ENCODE measurements at places on chromosomes 6 and 20.

DNA sequence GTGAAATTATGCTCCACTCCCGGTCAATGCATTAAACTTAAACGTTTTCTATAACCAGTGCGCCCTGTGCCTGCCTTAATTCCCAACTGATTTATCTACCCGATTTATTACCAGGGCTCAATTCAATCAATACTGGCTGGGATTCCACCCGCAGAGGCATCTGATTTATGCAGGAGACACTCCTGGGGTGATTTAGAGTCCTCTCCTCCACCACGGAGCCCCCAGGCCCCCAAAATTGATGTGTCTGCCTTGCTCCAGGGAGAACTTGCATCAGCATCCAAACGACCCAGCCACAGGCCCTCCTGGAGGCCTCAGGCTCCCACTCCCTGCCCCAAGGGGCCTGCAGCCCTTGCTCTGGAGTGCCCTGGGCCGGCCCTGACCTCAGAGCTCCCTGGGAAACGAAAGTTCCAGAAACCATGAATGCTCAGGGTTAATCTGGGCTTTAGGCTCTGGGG lies 29.5 kb downstream of the ANKRD60 start:
- no peak for DNase-seq

DNA sequence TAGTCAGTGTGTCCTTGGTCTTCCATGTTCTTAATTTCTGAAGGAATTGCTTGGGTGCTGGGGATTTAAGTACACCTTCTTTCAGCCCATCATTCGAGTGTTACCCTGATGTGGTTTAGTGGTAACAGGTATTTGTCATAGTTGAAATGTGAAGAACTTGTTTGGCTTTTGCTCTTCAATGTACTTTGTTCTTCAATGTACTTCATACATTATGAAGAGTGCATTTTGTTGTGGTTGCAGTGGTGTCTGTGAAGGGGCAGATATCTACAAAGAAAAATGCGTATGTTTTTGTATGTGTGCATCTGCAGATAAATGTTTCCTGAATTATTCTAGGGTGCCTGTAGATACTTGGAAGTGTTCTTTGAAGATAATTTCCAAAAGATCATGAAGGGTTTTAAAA lies 111.2 kb upstream of the SUPT3H start:
- DNase-seq, result peak; percentile 26

DNA sequence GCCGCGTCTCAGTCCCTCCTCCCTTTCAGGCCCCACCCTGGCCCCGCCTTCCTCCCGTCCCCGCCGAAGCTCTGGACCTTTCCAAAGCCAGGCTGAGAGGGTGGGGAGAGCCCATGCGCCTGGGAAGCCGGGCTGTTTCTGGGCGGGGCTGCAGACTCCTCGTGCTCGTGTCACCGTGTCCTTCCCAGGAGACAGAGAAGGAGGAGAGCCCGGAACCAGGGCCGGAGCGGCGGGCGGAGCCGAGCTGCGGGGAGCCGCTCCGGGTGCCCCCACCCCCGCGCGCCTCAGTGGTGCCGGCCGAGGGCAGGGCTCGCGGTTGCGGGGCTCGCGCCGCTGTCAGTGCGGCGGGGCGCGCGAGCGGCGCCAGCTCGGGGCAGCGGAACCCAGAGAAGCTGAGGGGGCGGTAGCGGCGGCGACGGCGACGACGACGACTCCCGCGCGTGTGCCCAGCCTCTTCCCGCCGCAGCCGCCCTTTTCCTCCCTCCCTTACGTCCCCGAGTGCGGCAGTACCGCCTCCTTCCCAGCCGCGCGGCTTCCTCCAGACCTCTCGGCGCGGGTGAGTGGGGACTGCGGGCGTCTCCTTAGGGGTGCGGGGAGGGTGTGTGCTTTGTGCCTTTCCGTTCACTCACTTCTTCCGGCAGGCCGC lies at the start of gene RALY:
RALY (plus strand) TSS at position 336 of the 646 bp plus-strand sequence. CDS start 78,164 bp downstream, outside the sequence.
- DNase-seq, result peak; percentile 96

DNA sequence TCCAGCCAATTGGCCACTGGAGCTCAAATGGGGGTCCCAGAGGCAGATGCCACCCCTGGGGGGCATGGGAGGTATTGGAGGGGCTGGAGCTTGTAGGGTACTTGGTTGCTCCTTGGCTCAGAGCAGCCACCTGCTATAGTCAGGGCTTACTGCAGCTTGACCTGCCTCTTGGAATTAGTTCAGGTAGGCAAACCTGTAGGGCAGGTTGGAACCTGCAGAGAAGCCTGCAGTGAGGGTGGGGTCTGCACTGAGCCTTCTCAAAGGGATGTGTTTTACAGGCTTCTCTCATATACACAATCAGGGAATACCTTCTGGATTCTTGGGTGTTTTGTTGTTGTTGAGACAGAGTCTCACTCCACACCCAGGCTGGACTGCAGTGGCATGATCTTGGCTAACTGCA lies 94.2 kb upstream of the MYL9 start:
- no peak for DNase-seq

DNA sequence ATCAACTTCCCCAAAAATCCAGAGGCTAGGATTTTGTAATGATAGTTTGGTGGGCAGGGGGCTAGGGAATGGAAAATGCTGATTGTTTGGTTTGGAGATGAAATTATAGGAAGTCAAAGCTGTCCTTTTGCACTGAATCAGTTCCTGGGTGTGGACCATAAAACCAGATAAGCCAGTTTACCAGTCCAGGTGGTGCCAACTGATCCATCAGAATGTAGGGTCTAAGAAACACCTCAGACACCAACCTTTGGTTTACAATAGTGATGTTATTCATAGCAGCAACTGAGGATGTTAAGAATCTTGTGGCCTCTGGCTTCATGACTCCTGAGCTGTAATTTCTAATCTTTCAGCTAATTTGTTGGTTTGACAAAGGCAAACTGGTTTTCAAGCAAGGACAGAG lies 496.6 kb upstream of the EPHA7 start:
- no peak for DNase-seq

DNA sequence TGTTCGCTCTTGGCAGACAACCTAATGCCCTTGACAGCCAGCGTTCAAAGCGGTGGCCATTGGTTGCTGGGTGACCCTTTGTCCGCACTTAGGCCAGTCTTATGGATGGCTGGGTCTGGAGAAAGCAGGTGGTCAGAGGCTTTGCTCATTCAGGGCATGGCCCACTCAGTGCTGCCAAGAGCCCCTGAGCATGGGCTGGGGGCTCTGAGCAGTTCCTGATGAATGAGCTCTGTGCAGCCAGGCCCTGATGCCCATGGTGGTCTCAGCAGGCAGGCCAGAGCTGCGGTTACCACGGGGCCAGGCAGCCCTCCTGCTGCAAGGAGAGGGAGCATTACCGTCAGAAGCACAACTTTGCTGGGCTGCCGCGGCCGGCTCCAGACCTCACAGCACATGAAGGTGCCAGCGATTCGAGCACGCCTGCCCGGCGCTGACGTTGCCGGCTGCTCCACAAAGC lies 36.3 kb downstream of the CDH4 start:
- DNase-seq, result no peak

- no peak for DNase-seq
Observed at GRCh38 chr6:107400616-107401147, 58.7 kb downstream of the PDSS2 start.

GRCh38 chr20:63406011-63406410 lies 44.9 kb upstream of the CHRNA4 start:
- DNase-seq, result no peak

DNA sequence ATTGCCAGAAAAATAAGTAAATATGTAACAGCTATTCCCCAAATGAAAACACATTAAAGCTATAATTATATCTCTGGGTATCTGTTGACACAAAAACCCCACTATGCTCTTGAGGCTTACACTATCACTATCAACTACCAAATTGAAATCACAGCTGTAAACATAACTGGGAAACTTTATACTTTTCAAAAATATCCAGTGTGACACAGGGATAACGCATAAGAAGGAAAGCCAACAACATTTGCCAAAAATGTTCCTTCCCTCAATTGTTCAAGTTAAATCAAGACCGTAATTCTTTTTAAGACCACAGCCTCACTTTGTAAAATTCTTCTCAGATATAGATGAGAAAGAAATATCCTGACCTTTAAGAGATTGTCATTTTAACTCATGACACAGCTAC lies 3.1 kb downstream of the ZHX3 start:
- no peak for DNase-seq

DNA sequence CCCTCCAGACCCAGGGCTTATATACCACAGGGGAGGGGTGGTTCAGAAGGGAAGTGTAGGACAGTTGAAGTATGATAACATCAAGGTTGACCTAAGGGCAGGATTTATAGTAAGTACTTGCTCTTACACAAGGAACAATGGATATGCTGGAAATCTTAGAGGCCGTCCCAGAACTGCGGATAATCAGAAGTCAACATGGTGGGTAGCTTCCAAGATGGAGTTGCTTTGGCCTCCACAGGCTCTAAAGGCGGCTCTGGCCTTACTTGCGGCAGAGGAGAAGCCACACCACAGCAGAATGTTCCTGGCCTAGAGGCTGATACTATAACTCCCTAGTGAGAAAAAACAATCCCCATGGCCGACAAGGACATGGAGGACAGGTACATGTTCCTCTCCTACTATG lies 344.7 kb downstream of the CDC5L start:
- no peak for DNase-seq

GRCh38 chr6:42106112-42107023 lies 36.1 kb downstream of the C6orf132 start:
- DNase-seq, result no peak

GRCh38 chr6:44696686-44697085 lies 309.2 kb downstream of the CDC5L start:
- DNase-seq, result no peak

DNA sequence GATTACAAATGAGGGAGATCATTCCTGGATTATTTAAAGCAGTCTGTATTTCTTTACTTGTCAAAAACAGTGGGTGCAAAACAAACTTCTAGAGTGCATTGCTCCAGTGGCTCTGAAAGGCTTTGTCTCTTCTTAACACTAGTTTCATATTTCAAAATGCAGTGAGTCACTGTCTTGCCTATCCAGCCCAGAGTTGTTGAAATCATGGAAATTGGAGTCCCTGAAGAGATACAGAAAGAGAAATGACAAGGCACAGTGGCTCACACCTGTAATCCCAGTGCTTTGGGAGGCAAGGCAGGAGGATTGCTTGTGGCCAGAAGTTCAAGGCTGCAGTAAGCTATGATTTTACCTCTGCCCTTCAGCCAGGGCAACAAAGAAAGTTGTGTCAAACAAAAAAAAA lies 11.3 kb downstream of the SLC2A12 start:
- no peak for DNase-seq

DNA sequence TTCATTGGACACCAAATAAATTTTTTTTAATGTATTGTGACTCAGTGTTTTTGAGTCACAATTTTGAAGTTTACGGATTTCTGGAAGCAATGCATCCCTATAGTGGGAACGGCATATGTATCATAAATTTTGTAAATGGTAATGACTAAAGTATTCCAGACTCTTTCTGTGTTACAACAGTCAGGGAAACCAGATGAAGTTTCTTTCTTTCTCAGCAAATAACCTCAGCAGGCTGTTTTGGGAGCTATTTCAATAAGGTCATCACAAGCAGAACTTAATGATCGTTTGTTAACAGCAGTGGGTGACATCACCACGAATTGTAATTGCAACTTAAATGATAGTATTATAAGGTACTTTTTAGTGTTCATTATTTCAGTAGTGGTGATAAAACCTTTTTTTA lies 52.0 kb downstream of the HIVEP1 start:
- no peak for DNase-seq

DNA sequence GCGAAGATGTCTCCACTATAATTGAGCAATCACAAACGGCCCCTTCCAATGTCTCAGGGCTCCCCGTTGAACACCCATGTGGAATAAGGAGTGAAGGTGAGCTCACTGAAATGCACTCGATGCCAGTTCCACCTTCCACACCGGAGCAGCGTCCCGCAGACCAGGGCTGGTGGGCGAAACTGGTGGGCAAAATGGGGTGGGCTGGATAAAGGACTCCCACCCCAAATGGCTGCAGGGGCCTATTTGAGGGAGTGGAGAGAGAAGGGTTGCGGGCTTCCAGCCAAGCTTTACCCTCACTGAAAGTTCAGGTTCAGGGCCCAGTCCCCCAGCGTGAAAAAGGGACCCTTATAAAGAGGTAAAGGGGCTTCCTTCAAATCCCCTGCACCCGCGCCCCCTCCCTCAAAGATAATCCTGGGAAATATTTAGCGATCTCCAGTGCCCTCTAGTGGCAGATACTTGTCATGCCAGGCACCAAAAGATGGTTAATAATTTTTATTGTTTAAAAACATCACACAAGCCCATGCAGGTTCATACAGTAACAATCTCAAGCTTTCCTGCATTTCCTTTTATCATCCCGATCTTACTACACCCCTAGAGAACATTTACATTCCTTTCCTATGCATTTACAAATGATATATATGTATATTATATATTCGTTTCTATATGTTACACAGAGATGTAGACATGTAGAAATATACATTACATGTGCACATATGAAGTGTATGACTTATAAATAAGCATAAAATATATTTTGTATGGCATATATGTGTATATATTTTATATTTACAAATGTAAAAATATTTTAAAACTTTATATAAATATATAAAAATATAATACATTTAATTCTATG lies 58.2 kb upstream of the NKX2-2 start:
- DNase-seq, result no peak

- DNase-seq, result no peak
Observed at GRCh38 chr20:942611-943010, 26.5 kb upstream of the ANGPT4 start.

DNA sequence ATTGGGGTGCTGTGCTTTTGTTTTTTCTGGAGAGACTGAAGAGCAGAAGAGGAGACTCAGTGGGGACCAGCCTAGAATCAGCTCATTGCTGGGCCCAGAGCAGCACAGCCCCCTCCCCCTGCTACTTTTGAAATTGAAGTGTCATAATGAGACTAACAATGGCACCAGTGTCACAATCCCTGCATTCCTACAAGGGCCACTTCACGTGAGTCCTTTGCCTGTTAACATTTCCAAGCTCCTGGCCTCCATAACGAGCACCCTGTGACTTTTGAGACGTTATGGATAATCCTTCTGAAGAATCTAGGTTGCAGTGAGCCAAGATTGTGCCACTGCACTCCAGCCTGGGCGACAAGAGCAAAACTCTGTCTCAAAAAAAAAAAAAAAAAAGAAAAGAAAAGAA lies 41.7 kb downstream of the CNBD2 start:
- DNase-seq, result no peak

GRCh38 chr6:17116117-17116440 lies 14.2 kb downstream of the STMND1 start:
- no peak for DNase-seq

DNA sequence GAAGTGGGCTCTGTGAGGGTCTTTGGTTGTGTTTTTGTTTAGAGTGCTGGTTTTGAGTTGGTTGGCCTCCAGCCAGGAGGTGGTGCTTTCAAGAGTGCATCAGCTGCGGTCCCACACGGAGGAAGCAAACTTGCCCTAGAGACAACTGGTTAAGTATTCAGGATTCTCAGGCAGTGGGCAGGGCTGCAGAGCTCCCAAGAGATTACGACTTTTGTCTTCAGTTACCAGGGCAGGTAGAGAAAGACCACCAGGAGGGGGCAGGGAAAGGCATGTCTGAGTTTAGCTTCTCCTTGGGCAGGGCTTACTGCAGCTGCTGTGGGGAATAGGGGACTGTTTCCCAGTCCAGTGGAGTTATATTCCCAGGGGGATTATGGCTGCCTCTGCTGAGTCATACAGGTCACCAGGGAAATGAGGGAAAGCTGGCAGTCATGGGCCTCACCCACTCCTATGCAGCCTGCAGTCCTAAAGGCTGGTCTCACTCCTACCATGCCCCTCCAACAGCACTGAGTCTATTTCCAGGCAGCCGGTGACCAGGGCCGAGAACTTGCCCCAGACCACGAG lies 64.3 kb downstream of the TTI1 start:
- DNase-seq, result no peak
